ENCODE measurements at places on chromosomes 7 and 10. TPM values are rescaled to one million over a fixed set of nuclear protein-coding genes. Genes with fewer than 3 reads are reported as not detected.

Gene ARHGEF35
- 8.6 TPM for total RNA-seq

Gene OR2A1
- 3.8 TPM for total RNA-seq

Gene CYP3A4
- total RNA-seq, result not detected

Gene CCDC3
- 12.4 TPM for total RNA-seq

Gene NOBOX
- not detected for total RNA-seq

Gene SLC12A9
- 29.7 TPM for total RNA-seq

Gene PLCE1
- 7.1 TPM for total RNA-seq

Gene CHRM2
- total RNA-seq, result not detected

- H3K36me3 ChIP-seq, result no peaks in the 10 kb centered on the region
- no peak overlapping the region for H3K4me3 ChIP-seq
- no peaks in the 10 kb centered on the region for H3K27me3 ChIP-seq
- H3K4me1 ChIP-seq, result no peaks in the 10 kb centered on the region
Measured at GRCh38 chr10:71099731-71100361, 112.5 kb upstream of the UNC5B start.

DNA sequence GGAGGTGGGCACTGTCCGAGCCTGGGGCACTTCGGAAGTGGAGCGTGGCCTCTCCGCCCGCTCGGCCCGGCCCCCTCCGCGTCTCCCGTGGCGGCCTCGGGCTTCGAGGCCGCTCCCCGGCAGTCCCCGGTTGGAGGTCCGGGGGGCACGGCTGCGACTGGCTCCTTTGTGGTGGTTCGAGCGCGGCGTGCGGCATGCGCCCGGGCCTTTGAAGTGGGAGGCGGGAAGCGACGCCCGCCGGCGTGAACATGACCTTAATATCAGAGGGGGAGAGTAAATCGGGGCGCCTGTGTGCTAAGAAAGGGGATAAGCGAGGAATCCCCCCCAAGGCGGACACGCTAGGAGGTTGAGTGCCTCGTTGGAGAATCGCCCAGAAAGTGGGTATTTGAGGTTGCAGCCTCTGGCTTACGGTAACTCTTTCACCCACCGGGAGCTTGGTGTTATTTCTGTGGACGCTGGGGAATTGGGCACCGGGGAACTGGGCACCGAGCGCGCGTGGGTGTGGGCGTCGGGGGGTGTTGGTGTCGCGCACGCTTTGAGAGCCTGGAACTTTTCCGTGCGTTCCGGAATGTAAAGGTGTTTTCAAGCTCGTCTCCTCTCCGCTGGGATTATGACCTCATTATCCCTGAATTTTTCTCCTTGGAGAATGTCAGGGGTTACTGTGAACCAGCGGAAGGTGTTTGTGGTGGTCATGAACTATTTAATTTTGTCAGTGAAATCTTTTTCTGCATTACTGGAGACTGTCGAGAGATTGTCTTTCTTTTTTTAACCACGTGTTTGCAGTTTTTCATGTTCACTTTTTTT lies 660 bp downstream of the SUV39H2 start:
- H3K27me3 ChIP-seq, result no peaks in the 10 kb centered on the region
- peak overlapping the region; percentile 73 for H3K4me3 ChIP-seq
- no peaks in the 10 kb centered on the region for H3K4me1 ChIP-seq
- peak; percentile 29 for DNase-seq
- peak overlapping the region; percentile 73 for H3K27ac ChIP-seq

DNA sequence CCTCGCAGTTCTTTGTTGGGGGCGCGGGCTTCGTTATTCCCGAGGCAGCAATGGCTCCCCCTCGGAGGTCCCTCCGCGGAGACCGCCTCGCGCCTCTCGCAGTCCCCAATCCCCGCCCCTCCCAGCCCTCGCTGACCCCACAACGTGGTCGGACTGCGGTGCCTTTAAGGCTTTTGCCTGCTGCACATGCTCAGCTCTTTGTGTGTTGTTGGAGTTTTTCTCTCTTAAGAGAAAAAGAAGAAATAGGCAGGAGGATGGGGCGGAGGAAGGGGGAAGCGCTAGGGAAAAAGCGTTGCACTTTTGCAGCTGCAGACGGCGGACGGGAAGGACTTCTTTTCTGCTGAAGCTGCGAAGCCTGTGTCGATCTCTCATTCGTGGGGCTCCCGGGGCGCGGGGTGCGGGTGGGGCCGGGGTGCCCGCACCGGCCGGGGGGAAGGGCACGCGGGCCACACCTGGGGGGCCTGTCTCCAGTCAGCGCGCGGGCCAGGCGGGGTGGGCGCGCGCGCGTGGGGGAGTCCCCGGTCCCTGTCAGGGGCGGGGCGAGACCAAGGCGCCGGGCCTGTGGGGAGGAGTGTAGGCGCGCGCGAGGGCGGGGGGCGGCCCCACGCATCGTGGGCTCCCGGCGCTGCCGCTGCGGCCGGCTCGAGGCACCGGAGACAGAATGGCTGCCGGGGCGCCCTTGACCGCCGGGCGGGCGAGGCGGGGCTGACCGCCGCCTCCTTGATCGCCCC lies 445 bp upstream of the ATRNL1 start:
- no peaks in the 10 kb centered on the region for H3K4me1 ChIP-seq
- H3K27ac ChIP-seq, result peak overlapping the region; percentile 94
- H3K36me3 ChIP-seq, result no peaks in the 10 kb centered on the region
- H3K27me3 ChIP-seq, result no peaks in the 10 kb centered on the region
- peak; percentile 68 for DNase-seq

DNA sequence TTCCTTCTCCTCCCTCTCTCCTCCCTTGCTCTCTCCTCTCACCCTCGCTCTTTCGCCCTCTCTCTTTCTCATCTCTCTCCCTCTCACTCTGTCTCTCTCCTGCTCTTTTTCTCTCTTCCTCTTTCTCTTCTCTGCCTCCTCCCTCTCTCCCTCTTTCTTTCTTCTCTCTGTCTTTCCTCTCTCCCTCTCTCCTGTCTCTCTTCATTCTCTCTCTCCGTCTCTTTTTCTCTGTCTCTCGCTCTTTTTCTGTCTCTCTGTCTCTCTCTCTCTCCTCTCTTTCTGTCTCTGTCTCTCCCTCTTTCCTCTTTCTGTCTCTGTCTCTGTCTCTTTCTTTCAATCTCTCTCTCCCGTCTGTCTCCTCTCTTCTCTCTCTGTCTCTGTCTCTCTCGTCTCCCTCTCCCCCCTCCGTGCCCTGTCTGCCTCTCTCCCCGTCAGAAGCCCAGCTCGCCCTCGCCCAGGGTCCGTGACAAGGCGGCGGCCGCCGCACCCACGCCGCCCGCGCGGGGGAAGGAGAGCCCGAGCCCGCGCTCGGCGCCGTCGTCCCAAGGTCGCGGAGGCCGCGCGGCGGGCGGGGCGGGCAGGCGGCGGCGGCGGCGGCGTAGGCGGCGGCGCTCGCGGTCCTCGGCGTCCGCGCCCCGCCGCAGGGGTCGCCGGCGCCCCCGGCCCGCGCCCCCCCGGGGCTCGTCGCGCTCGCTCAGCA lies 21.3 kb upstream of the HSPB1 start:
- no peaks in the 10 kb centered on the region for H3K27me3 ChIP-seq
- H3K36me3 ChIP-seq, result no peaks in the 10 kb centered on the region
- H3K4me1 ChIP-seq, result no peaks in the 10 kb centered on the region
- DNase-seq, result no peak
- peak overlapping the region; percentile 78 for H3K27ac ChIP-seq

DNA sequence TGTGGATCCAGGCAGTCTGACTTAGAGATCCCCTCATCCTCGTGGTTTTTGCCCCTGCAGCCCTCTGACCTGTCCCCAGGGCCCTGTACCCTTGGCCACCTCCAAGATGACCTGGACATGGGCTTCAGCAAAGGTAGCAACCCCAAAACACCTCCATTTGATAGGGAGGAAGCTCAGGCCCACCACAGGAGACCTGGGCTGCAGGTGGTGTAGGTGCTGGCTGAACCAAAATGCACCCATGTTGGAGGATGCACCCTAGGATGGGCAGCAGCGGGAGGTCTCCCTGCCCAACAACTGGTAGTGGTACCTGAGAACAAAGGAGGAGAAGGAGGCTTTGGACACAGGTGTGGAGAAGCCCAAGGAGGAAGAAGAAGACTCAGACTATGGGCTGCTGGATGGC lies 188.7 kb downstream of the ZNF716 start:
- H3K27me3 ChIP-seq, result no peaks in the 10 kb centered on the region
- no peaks in the 10 kb centered on the region for H3K36me3 ChIP-seq
- H3K4me3 ChIP-seq, result no peak overlapping the region
- no peaks in the 10 kb centered on the region for H3K4me1 ChIP-seq
- H3K27ac ChIP-seq, result no peak overlapping the region

DNA sequence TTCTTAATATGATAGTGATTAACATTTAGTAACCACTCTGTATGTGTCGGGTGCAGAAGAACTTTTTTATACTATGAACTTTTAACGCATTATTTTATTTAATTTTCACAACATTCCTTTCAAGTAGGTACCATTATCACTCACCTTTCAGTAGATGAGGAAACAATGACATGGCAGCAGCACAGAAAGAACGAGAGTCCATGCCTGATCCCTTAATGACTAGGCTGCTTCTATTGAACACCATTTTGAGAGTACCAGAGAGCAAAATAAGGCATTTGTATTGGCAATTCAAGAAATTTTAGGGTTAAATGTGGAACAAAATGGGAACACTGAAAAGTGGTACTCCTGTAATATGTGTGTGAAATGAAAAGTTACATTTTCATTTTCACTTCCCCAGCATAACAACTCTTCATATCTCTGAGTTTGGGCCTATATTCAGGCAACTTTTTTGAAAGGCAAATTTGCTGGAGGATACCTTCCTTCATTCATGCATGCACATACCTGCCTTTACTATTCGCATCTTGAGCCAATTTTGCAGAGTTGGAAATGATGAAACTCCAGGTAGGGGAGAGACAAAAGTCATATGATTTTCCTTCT lies 12.8 kb downstream of the LRRN3 start:
- no peak for DNase-seq
- H3K27ac ChIP-seq, result no peak overlapping the region
- peaks cover 3% of the 10 kb centered on the region for H3K4me1 ChIP-seq

- DNase-seq, result no peak
- H3K4me3 ChIP-seq, result no peak overlapping the region
- H3K27ac ChIP-seq, result no peak overlapping the region
- H3K27me3 ChIP-seq, result no peaks in the 10 kb centered on the region
Measured at GRCh38 chr10:118664321-118664720, 68.9 kb upstream of the PRLHR start.

DNA sequence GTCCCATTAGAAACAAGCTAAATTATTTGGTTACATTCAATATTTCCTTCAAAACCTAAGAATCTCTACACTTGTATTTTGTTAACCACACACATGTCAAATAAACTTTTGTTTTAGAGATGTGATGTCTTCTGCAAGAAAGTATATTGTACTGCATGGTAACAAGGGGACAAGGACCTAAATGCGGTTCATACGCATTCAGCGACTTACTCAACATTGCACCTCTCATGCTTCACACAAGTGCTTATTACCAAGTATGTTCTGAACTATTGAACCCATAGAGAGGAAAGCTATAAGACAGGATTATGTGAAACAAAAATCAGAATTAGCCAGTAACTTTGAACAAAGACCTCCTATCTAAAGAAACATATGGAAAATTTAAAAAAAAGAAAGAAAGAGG lies 68.3 kb downstream of the CREB5 start:
- no peaks in the 10 kb centered on the region for H3K4me1 ChIP-seq
- H3K27ac ChIP-seq, result no peak overlapping the region
- H3K4me3 ChIP-seq, result no peak overlapping the region
- no peaks in the 10 kb centered on the region for H3K27me3 ChIP-seq

DNA sequence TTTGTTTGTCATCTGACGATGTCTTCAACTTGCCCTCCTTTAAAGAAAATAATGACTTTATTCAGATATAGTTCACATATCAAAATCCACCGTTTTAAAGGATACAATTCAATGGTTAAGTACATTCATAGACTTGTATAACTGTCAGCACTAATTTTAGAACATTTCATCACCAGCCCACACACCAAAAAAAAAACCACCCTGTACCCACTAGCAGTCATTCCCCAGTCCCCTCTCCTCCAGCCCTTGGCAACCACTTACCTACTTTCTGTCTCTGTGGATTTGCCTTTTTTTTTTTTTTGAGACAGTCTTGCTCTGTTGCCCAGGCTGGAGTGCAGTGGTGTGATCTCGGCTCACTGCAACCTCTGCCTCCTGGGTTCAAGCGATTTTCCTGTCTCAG lies 5.3 kb upstream of the HILPDA start:
- H3K27ac ChIP-seq, result no peak overlapping the region
- H3K4me3 ChIP-seq, result no peak overlapping the region
- H3K4me1 ChIP-seq, result no peaks in the 10 kb centered on the region

GRCh38 chr7:142176901-142177300 lies 65.4 kb downstream of the MGAM2 start:
- H3K27ac ChIP-seq, result no peak overlapping the region
- H3K36me3 ChIP-seq, result no peaks in the 10 kb centered on the region
- H3K4me1 ChIP-seq, result no peaks in the 10 kb centered on the region
- H3K4me3 ChIP-seq, result no peak overlapping the region
- no peak for DNase-seq
- H3K27me3 ChIP-seq, result no peaks in the 10 kb centered on the region

DNA sequence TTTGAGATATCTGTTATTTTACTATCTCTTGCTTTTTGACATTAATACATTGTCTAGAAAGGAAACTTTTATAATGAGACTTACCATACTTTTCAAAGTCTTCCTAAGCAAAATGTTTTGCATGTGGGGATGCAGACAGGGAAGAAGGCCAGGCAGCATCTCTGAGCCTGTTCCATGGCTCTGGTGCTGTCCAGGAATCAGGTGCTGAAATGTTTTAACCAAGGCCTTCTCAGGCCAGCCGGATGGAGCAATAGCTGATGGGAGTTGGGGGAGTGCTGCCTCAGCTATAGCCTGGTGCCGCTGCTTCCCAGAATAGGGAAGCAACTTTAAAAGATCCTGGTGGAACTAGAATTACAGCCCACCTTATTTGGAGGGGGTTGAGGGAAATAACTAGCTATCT lies 38.5 kb downstream of the CRTAC1 start:
- no peaks in the 10 kb centered on the region for H3K36me3 ChIP-seq
- DNase-seq, result no peak
- no peaks in the 10 kb centered on the region for H3K4me1 ChIP-seq
- H3K27ac ChIP-seq, result no peak overlapping the region
- no peaks in the 10 kb centered on the region for H3K27me3 ChIP-seq

DNA sequence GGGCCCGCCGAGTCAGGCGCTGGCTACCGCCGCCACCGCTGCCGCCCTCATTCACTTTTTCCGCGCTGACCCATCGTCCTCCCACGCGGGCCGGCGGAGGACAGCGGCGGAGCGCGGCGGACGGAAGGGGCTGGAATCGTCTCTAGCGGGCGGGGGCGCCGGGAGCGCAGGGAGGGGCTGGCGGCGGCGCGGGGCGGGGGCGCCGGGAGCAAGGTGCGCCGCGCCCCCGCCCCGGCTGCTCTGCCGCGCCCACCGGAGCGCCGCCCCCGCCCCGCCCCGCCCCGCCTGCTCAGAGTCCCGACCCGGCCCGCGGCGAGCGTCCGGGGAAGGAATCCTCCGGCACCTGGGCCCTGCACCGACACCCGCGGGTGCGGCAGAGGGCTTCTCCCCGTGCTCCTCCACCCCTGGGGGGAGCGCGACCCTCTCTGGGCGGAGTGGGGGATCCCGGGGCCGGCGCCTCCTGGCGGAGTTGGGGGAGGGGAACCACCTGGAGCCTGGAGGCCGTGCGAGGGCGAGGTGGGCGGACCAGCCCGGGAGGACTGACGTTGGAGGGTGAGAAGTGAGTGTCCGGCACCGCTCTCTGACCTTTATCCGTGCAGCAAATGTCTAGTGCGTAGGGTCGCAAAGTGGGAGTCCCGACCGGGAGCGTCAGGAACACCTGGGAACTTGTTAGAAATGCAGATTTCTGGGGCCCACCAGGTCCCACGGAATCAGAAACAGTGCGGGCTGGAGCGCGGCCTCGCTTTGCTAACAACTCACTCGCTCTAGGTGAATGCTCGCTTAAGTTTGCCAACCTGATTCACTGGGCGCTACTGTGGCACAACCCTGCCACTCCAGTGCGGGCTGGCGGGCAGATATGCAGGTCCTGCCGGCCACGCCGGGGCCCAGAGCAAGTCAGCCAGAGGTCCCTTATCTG lies at the start of gene COBL:
COBL (minus strand) TSS at position 144 of the 916 bp plus-strand sequence. CDS start 176 bp downstream, outside the sequence.
- H3K27ac ChIP-seq, result no peak within 1 kb of the TSS
- H3K27me3 ChIP-seq, result no peaks in the 10 kb centered on the region
- DNase-seq, result no peak
- no peaks in the 10 kb centered on the region for H3K36me3 ChIP-seq
- peak within 1 kb of the TSS; percentile 26 for H3K4me3 ChIP-seq

Measured in uterus (tissue), 4 donors.